ENCODE measurements at places on chromosomes 1 and 21.
A peak's percentile ranks its signal among the peaks of the same experiment; 100 is the strongest.

DNA sequence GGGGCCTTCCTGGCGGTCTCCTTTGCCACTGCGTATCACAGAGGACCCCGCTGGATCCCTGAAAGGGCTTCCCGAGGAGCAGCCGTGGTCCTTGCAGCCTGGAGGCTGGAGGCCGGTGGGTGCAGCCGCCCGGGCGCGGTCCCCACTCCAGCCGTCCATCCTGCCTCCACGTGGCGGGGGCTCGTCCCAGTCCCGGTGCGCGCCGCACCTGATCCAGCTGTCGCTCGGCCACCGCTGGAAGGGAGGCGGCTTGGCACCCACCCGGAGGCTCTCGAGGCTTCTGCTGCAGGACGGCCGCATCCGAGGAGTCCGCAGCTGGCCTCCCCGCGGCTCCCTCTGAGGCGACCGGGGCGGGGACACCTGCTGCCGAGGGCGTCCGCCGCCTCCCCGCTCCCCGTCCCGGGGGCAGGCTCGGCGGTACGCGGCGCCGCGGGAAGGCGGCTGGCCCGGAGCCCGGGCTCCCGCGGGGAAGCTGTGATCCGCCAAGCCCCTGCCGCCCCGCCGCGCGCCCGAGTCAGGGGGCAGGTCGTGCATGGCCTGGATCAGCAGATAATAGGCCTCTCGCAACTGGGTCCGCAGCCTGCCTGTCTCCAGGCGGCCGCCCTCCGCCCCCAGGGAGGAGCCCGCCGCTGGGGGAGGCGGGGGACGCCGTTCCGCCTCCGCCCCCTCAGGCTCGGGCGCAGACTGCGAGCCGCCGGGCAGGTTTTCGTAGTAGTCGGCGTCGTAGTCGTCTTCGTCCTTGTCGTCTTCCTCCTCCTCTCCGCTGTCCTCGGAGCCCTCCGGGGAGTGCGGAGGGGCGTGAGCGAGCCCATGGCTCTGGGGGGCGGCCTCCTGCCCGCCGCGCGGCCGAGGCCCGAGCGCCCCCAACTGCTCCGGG is at the start of gene SYDE2:
SYDE2 (minus strand) TSS at position 554 of the 877 bp plus-strand sequence; CDS start at position 534, 20 bp downstream.
- peak; percentile 42 for DNase-seq

DNA sequence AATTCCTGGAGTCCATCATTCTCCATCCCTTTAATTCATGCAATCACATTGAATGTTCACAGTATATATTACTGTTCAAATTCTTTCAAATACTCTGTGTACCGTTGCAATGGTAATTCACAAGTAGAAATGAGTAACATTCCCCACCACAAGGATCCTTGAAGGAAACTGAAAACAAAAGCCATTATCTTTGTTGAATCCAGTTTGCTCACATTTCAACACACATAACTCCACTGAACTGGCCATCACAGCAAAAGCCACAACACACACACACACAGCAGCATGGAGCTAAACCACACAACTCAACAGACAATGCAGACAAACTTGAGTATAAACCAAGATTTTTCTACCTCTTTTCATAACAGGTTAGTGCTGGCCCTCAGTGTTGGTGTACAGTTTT is 188.3 kb upstream of the GREM2 start:
- no peak for DNase-seq

DNA sequence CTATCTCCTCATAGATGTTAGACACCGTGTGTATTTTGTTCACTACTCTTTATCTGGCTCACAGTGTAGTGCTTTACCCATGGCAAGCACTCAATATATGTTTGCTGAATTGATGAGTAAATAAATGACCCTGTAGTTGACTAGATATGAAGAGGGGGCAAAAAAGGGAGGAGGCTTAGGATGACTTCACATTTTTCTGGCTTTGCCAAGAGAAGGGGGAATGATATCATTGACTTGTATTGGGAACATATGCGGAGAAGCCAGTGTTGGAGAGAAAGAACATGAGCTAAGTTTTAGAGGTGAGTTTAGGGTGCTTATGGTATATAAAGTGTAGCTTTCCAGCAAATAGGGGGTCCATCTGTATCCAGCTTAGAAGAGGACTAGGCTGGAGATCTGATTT is 145.5 kb downstream of the TENT5C start:
- DNase-seq = no peak

- no peak for DNase-seq
Measured at GRCh38 chr1:244783138-244783537, 52.3 kb upstream of the COX20 start.

DNA sequence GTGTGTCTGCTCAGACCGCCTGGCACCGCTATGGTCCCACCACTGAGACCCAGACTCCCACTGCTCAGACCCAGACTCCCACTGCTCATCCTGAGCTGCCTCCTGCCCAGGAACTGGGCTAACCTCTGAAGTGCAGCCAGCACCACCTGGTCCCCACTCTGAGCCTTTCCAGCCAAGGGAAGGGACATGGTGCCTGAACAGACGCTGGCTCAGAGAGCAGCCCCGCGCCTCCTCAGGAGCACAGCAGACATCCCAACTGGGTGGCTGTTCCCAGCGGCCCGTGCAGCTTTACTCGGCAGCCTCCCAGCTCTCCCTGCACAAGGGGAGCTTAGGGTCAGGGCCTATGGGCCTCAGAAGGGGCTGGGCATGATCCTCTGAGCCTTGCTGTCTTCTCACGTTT is 27.8 kb upstream of the CNTN2 start:
- no peak for DNase-seq

GRCh38 chr1:228013131-228013934 is 6.5 kb downstream of the WNT3A start:
- no peak for DNase-seq

DNA sequence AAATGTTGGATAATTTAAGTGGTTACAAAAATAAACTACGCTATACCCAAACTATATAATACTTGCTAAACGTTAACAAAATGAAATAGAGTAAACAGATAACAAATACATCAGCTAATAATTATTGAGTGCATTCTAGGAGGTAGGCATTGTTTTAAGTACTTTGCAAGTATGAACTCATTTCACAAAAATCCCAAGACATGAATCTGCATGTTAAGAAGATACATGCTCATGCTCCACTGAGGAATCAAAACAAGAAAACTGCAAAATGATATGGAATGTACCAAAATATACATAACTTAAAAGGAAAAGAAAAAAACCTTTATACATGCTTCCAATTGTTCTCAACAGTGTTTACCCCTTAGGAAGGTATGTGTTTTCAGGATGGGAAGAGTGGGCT is 2.5 kb downstream of the FRRS1 start:
- DNase-seq = no peak

DNA sequence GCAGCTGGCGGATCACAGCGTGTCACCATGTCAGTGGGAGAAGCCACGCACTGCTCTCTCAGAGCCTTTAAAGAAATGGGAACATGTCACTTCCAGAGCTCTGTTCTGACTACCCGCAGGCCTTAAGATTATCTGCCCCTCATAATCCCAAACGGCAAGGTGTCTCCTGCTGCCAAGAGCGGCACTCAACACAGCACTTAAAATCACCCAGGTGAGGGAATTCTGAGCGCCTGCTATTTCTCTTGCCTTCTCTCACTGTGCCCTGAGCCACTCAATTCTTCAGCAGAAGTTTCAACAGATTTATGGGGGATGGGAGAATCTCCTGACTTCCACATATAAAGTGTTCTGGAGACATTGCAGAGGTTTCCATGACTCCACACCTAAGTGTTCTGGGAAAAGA is 137.9 kb downstream of the LMO4 start:
- DNase-seq = no peak

GRCh38 chr1:24525606-24526005 is 23.0 kb downstream of the RCAN3 start:
- DNase-seq = no peak

GRCh38 chr1:58773406-58773840 is 10.4 kb downstream of the JUN start:
- no peak for DNase-seq

DNA sequence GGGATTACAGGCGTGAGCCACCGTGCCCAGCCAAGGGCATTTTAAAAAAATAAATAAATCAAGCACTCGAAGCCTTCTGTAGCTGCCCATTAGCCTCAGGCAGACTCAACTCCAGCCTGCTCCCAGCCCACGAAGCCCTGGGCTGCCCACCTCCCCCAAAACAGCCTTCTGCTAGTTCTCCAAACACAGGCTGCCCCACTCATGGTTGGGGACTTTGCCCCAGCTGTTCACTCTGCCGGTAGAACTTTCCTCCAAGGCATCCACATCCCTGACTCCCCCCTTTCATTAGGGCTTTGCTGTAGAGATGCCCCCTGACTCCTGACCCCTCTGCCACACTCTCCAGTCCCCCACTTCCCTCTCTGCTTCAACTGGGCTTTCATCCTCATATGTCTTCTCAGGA is 29.7 kb upstream of the LAPTM5 start:
- DNase-seq = no peak

- no peak for DNase-seq
Measured at GRCh38 chr21:41775149-41775472, 8.3 kb upstream of the RIPK4 start.

DNA sequence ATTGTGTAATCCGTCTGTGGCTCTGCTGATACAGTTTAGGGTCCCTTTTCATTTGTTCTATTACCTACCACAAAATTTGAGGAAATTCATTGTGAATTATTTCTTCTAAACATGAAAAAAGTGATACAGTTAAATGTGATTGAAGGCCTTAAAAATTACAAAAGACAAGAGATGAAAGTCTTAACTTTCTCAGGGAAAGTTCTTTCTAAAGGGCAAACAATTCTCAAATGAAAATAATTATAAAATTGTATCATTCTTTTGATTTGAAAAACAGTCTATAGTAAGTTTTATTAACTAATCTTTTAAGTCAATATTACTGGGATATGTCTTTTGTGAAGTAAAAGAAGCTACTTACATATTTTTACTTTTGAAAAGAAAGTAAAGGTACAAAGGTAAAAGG is 57.4 kb upstream of the SCYL3 start:
- DNase-seq = no peak

- peak; percentile 6 for DNase-seq
Measured at GRCh38 chr1:71834601-71835441, 447.5 kb downstream of the NEGR1 start.

- no peak for DNase-seq
Measured at GRCh38 chr1:52635321-52636089, 2.5 kb downstream of the SHISAL2A start.

DNA sequence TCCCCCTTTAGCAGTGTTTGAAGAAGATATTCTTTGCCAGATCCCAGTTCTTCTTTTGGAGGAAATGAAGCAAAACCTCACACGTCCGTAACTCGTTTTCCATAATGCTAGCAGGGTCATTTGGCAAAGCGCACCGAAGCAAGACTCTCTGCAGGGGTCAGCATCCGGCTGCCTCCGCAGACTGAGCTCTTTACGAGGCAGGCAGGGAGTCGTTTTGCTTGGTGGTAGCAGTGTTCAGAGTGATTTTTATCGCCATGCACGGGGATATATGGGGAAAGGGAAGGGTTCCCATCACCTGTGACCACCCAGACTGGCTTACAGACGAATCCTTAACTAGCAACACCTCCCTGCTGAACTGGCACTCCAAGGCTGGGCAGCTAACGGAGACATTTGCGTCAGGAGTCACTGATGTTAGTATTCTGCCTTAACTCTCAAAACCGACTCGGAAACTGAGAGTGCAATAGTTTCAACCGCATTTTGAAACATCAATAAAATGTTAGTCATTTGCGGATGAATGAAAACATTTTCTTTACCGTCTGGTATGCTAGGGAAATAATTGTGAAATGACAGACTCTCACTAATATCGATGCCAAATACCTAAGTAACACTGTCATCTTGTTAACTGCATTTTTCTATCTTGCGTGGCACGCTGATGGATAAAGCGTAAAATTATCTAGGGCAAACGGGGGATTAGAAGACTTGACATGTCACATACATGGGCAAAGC is 2.2 kb upstream of the NEGR1 start:
- DNase-seq = no peak

GRCh38 chr1:54372978-54373377 is 33.2 kb downstream of the SSBP3 start:
- DNase-seq = no peak

GRCh38 chr1:24222793-24223192 is 35.7 kb upstream of the IFNLR1 start:
- DNase-seq = no peak

- DNase-seq = no peak
Measured at GRCh38 chr1:244057474-244058385, 6.6 kb downstream of the ZBTB18 start.

DNA sequence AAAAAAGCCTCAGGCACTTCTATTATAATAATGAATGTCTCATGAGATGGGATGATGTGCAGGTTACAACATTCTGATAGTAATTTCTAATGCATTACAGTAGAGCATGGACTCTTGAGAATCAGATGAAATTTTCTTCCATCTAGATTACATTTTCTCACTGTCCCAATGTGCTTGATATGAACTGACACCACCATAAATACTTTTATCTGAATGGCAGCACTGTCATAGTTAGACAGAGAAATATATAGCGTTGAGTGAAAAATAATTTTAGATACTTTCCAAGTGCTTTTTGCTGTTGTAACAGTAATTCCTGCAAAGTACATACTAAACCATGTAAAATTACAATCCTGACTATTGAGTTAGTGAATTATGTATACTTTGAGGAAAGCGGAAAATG is 630.1 kb downstream of the BRINP3 start:
- no peak for DNase-seq

- DNase-seq = no peak
Measured at GRCh38 chr1:27835501-27835900, 4.9 kb downstream of the PPP1R8 start.

DNA sequence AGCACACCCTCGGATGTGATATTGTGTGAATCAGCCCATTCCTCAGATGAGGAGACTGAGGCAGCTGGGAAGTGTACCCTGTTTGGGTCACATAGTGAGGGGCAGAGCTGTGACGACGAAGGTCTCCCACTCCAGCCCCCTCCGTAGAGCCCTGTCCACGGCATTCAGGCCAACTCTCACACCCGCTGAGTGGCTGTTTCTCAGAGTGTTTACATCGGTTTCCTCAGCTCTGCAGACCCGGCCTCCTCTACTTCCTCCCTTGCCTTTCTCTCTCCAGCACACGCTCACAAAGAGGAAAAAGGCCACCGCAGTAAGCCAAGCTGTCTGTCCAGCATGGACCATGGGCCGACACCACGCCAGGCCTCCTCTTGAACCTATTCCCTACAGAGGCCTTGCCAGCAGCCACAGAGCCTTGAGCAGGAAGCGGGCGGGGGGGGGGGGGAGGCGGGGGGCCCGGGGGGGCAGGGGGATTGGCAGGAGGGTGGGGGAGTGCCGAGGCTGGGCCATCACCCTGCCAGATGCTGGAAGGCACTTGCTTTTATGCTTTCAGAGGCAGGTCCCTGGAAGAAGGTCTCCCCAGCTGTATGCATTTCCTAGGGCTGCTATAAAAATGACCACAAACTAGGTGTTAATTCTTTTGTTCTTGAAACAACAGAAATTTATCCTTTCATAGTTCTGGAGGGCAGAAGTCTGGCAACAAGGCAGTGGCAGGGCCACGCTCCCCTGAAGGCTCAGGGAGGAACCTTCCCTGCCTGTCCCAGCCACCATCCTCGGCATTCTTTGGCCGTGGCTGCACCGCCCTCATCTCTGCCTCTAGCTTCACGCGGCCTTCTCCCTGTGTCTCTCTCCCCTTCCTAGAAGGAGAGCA is 178.4 kb downstream of the PSMG1 start:
- DNase-seq = no peak

Data from hematopoietic multipotent progenitor cell treated with erythropoietin and hydrocortisone succinate and interleukin-3 and kit ligand, for 15 days (in vitro differentiated cells).